ENCODE measurements at places on chromosomes 6 and 20.
A peak's percentile ranks its signal among the peaks of the same experiment; 100 is the strongest.

DNA sequence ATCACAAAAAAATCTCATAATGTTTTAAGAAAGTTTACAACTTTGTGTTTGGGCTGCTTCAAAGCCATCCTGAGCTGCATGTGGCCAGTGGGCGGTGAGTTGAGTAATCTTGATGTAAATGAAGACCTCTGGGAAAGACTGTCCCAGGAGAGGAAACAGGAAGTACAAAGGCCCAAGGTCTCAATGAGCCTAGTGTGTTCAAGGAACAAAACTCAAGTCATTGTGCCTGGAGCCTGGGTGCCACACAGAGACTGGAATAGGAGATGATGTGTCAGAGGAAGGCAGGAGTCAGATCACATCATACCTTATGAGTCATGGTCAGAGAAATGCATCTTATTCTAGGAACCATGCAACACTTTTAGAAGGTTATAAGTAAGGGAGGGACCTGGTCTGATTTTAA, 51.5 kb downstream of the COL19A1 start:
- DNase-seq = no peak

- no peak for DNase-seq
Observed at GRCh38 chr6:37531026-37531425, 31.3 kb upstream of the CCDC167 start.

- DNase-seq = no peak
Observed at GRCh38 chr6:165308926-165309731, at the start of gene C6orf118. TSS of gene C6orf118 (minus strand) at chr6:165309605. CDS start at chr6:165309586, 19 bp downstream.

DNA sequence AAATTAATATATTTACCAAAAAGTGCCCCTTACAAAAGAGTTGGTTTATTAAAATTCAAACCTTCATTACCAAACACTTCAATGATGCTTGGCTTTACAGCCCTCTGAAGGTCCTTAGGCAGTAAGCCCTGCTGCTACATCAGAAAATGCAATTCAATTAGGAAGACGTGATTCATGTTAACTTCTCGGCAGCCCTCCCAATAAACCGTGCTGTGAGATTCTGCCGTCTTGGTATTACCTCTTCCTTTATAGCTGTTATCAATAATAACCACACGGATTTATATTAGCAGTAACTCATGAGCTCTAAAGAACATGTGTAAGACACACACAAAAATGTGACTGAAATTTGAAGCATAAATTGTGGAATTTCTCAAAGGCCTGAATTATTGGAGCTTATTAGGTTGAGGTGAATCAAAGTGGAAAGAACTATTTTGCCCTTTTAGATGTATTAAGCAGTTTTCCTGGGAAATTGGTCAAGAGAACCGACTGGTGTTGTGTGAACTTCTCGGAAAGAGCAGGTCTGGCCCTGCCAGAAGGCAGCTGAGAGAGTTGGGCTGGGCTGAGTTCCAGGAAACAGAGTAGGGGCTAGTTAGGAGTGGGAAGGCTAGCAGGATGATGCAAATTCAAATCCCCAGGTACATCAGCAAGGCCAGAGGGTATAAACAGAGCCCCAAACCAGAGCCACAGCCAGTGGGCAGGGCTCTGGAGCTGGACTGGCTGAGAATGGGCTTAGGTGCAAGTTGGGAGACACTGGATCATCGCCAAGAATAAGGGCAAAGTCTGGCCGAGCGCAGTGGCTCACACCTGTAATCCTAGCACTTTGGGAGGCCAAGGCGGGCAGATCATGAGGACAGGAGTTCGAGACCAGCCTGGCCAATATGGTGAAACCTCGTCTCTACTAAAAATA, 33.1 kb downstream of the FGD2 start:
- DNase-seq = no peak

GRCh38 chr6:73691512-73691911, 4.5 kb upstream of the CD109 start:
- DNase-seq = no peak

GRCh38 chr20:18666803-18667415, 79.1 kb downstream of the DTD1 start:
- DNase-seq = no peak

GRCh38 chr20:11216451-11217314, 542.9 kb upstream of the JAG1 start:
- DNase-seq = no peak

DNA sequence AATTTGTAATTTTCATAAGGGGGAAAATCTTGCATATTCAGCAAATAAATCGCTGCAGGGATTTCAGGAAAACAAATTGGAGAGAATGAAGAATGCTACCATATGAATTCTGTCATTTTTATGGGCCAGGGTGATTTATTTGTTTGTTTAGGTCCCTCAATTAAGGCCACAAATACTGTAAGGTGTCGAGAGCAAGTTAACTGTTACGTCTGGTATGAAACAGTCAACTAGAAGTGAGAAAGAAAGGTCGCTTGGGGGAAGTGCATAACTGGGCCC, 166.9 kb upstream of the TSHZ2 start:
- DNase-seq = no peak

GRCh38 chr20:58071991-58072390, 156.5 kb downstream of the ANKRD60 start:
- DNase-seq = no peak

DNA sequence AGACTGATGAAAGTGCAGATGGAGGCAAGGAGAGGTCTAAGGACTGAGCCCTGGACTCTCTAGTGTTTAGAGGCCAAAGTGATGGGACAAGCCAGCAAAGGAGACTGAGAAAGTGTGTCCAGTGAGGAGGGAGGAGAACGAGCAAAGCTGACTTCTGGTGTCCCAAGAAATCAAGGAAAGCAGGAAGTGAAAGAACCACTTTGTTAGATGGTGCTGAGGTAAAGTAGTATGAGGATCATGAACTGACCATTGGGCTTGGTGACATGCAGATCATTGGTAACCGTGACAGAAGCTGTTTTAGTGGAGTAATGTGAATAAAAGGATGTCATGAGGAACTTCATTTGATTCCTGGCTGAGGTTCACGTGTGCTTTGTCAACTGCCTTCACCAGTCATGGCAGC, 108.4 kb downstream of the SLX4IP start:
- DNase-seq = no peak

DNA sequence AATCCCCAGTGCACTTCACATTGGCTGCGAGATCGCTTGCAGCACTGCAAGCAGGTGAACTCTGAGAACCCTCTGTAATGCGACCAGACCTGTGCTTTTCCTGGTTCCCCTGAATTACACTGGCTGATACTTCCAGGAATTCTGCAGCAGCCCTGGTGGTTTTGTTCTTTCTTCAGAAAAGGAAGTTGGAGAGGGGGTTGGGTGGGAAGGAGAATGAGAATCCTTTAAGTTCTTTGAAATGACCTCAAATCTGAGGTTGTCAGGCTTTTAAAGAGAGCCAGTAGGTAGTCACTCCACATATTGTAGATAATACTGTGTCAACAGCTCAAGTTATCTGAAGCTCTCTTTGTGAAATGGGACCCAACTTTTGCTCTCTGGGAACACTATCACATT, 62.4 kb downstream of the GCNT2 start:
- DNase-seq = no peak

- no peak for DNase-seq
Observed at GRCh38 chr6:8837343-8837742, 402.0 kb upstream of the SLC35B3 start.

DNA sequence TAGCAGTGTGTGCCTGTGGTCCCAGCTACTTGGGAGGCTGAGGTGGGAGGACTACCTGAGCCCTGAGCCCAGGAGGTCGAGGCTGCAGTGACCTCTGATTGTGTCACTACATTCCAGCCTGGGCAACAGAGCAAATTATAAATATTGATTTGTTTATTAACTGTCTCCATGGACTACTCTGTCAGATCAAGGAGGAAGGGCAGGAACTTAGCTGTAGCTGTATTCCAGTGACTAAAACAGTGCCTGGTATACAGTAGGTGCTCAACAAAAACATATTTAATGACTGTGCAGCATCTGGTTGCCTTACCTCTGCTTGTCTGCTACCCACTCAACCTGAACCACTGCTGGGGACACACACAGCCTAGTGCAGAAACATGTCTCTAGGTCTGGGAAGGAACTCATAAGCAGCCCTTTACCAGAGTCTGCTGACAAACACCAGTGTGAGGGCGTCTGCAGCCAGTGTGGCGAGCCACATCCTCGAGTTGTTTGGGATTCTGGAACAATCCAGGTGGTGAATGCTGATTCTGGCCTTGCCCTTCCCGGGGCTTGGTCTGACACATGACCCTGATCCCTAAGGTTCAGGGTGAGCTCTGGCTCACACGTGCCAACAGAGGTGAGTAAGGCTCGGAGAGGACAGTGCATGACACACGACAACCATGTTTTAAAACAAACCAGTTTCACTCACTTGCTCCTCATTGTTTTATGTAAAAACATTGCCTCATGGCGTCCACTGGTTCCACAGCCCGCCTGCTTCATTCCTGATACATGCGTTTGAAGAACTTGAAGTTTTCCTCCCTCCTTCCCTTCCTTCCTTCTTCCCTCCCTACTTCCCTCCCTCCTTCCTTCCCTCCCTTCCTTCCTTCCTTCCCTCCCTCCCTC, 117.9 kb upstream of the ZNF217 start:
- no peak for DNase-seq

DNA sequence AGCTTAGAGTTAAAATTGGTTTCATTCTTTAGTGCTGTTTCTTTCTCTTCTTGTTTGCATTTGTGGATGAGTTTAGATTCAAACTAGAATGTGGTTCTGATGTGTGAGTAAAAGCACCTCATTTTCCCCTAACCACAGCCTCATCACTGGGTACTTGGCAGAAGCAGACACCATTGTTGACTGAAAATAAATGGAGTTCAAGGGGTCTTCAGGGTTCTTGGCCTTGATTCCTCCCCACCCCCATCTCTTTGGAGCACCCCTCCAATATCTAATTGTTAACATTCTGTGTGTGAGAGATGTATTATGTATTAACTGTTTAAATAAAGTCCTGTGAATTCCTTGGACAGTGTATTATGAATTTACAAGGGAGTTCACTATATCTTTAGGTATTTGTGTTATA, 59.6 kb downstream of the JARID2 start:
- DNase-seq = no peak

DNA sequence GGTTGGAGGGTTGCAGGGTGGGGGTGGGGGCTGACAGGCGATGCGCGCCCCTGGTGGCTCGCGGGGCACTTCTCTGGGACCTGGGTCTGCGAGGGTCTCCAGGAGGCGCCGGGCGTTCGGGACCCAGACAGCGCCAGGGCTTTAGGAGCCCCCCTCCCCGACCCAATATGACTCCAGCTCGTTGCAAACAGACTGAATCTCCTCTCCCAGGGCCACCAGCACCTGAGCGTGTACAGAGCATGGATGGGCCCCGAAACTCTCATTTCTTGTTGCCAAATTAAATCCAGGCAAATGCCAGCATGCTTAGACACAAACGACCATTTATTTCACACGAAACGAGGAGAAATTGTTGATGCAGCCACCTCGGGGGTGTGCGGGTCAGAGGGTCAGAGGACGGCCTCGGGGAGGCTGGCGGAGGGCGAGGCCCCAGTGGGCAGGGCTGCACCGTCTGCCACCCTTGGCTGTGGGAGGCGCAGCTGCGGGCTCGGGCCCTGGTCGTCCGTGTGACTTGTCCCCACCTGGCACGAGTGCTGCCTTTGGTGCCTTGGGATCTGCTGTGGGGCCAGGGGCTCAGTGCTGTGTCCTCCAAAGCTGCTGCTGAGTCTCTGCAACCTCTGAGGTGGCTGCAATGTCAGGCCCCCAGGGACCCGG, 20.9 kb upstream of the GATA5 start:
- DNase-seq = peak; percentile 28

GRCh38 chr6:12603673-12604049, 112.9 kb upstream of the PHACTR1 start:
- DNase-seq = no peak

DNA sequence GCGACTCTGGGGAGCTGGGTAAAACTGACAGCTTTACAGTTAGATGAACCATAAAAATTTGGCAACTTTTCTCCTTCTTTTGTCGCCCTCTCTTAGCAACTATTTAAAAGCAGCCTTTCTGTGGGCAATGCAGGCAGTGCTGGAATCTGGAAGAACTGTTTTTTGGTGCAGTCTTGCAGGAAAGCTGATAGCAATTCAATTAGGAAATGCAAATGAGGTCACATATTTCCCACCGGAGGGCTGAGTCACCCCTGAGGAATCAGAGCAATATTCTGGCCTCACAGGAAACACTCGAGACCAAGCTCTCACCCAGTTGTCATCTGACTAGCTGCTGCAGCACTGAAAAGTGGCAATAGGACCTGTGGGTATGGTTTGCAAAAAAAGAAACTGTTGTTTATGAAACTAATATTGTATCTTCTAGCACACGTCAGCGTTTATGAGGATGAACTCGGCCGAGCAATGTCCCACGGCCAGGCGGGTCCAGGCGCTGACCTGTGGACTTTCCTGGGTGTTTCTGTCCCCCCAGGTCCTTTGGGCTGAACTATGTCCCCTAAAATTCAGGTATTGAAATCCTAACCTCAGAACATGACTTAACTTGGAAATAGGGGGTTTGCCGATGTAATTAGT, 312.3 kb downstream of the TAF4 start:
- DNase-seq = no peak

DNA sequence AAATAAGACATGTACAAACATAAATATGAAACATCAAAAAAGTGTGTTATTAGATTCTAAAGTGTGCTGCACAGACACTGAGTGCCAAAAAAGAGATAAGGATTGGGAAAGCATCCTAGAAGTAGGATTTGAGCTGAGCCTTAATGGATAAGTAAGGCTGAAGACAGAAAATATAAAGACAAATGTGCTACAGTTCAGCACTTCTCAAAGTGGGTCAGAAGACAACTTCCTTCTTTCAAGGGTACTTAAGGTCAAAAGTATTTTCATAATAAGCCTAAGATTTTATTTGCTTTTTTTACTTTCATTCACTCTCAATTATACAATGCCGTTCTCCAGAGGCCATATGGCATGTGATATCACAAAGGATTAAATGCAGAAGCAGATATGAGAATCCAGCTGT, 16.8 kb downstream of the USP45 start:
- DNase-seq = no peak

GRCh38 chr6:21753241-21754108, 159.9 kb downstream of the SOX4 start:
- DNase-seq = no peak

GRCh38 chr6:30192076-30192475, 21.1 kb downstream of the TRIM26 start:
- no peak for DNase-seq
